ENCODE measurements at places on chromosomes 2 and 18. TPM values are rescaled to one million over a fixed set of nuclear protein-coding genes. Genes with fewer than 3 reads are reported as not detected.

The LHCGR gene
- total RNA-seq = not detected

The ERFE gene
- total RNA-seq = 3.3 TPM

DNA sequence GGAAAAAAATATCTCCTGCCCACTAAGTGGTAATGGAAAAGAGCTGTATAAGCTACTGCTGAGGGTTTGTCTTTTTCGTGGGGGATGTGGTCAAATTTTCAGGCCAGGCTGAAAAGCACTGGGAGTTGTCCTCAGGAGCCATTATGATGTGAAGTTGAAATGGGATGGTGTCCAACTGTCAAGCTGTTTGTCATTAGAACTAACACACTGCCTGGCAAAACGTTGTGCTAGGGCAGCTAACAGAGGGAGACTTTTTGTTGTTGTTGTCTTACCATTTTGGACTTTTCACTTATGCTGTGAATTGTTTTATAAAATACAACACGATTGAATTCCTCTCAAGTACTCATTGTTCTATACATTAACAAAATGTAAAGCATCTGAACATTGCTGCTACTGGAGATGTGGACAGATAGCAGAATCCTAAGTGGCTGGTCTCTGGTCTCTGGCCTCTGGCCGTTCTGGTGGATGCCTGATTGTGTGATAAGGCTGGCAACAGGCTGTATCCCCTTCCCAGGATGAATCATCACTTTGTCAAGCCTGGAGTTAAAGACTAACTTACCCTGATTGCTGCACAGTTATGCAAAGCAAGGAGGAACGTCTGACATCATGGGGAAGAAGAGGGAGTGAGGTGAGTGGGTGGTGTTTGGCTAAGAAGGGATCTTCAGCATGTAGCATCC lies 2.3 kb downstream of the MYO1B start:
- no peaks in the 10 kb centered on the region for H3K36me3 ChIP-seq
- peak; percentile 71 for DNase-seq
- peaks cover 23% of the 10 kb centered on the region for H3K4me1 ChIP-seq

DNA sequence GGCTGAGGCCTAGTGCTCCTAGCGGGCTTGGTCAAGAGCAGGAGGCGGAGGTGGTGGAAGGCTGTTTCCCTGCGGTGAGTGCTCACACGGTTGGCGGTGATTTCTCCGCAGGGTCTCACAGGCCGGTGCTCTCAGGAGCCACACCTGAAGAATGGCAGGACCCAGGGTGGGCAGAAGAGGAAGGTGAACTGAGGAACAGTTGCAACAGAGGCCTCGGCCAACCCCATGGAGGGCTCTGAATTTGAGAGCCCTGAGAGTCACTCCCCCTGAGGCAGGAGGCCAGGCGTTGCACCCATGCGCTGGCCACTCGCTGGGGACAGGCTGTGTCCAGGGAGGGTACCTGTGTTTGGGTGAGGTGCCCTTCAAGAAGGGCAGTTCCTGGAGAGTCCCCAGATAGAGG lies 35.3 kb upstream of the ZNF516 start:
- no peaks in the 10 kb centered on the region for H3K36me3 ChIP-seq
- H3K27me3 ChIP-seq = no peaks in the 10 kb centered on the region
- no peak overlapping the region for H3K27ac ChIP-seq
- no peak overlapping the region for H3K4me3 ChIP-seq

DNA sequence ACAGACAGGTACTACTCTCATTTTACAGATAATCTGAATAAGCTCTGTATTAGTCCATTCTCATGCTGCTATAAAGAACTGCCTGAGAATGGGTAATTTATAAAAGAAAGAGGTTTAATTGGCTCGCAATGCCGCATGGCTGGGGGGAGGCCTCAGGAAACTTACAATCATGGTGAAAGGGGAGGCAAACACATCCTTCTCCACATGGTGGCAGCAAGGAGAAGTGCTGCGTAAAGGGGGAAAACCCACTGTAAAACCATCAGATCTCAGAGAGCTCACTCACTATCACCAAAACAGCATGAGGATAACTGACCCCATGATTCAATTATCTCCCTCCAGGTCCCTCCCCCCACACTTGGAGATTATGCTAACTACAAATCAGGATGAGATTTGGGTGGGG lies 254.4 kb downstream of the KCNE4 start:
- H3K27ac ChIP-seq = no peak overlapping the region
- H3K4me3 ChIP-seq = no peak overlapping the region
- no peaks in the 10 kb centered on the region for H3K27me3 ChIP-seq
- H3K4me1 ChIP-seq = no peaks in the 10 kb centered on the region
- H3K36me3 ChIP-seq = no peaks in the 10 kb centered on the region

GRCh38 chr2:190493095-190493494 lies 41.4 kb downstream of the NEMP2 start:
- no peaks in the 10 kb centered on the region for H3K27me3 ChIP-seq
- H3K4me3 ChIP-seq = no peak overlapping the region
- no peaks in the 10 kb centered on the region for H3K4me1 ChIP-seq
- no peak for DNase-seq
- peaks cover 28% of the 10 kb centered on the region for H3K36me3 ChIP-seq
- no peak overlapping the region for H3K27ac ChIP-seq

- H3K27me3 ChIP-seq = no peaks in the 10 kb centered on the region
- peak overlapping the region; percentile 24 for H3K27ac ChIP-seq
- H3K4me3 ChIP-seq = no peak overlapping the region
These were observed 107.5 kb downstream of the FAM210A start for GRCh38 chr18:13618760-13619438.

- no peaks in the 10 kb centered on the region for H3K36me3 ChIP-seq
- H3K27me3 ChIP-seq = no peaks in the 10 kb centered on the region
- DNase-seq = no peak
- H3K4me1 ChIP-seq = no peaks in the 10 kb centered on the region
- H3K4me3 ChIP-seq = no peak overlapping the region
- H3K27ac ChIP-seq = no peak overlapping the region
These were observed 47.5 kb upstream of the ACSL3 start for GRCh38 chr2:222813177-222813843.

- DNase-seq = no peak
- peaks cover 18% of the 10 kb centered on the region for H3K4me1 ChIP-seq
- no peaks in the 10 kb centered on the region for H3K27me3 ChIP-seq
- H3K4me3 ChIP-seq = no peak overlapping the region
These were observed 1.2 kb upstream of the CNNM4 start for GRCh38 chr2:96759548-96759947.

DNA sequence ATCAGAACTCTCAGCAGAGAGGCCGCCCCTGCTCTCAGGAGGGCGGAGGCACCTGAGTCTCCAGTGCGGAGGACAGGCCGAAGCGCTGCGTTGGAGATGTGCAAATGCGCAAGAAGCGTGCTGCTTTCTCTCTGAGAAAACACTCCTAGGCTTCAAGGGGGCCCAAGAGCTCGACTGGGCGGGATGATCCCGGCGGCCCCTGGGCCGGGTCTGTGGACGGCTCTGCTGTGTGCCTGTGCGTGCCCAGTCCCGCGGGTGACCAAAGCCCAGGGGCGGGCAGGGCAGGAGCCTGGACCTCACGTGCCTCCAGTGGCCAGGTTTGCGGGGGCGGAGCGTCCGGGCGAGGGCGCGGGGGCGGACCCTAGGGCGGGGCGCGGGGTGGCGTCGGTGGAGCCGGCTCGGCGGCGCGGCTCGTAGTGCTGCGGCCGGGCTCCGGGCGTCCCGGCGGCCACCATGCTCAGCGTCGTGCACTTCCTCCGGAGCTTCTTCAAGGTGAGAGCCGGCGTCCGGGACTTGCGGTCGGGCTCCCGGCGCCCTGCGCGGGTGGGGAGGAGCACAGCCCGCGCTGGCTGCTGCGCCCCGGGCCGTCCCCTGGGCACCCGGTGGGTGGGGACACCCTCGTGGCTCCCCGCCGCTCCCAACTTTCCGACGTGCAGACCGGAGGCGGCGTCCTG lies at the start of gene ARHGEF4:
ARHGEF4 (plus strand) TSS at position 414 of the 674 bp plus-strand sequence; CDS start at position 454, 40 bp downstream.
- peaks cover 6% of the 10 kb centered on the region for H3K27me3 ChIP-seq
- peak within 1 kb of the TSS; percentile 60 for H3K4me3 ChIP-seq
- no peak within 1 kb of the TSS for H3K27ac ChIP-seq

- no peak overlapping the region for H3K27ac ChIP-seq
- H3K4me3 ChIP-seq = no peak overlapping the region
- H3K27me3 ChIP-seq = no peaks in the 10 kb centered on the region
- DNase-seq = no peak
- H3K36me3 ChIP-seq = no peaks in the 10 kb centered on the region
These were observed 215.8 kb upstream of the TRIB2 start for GRCh38 chr2:12500899-12501298.

DNA sequence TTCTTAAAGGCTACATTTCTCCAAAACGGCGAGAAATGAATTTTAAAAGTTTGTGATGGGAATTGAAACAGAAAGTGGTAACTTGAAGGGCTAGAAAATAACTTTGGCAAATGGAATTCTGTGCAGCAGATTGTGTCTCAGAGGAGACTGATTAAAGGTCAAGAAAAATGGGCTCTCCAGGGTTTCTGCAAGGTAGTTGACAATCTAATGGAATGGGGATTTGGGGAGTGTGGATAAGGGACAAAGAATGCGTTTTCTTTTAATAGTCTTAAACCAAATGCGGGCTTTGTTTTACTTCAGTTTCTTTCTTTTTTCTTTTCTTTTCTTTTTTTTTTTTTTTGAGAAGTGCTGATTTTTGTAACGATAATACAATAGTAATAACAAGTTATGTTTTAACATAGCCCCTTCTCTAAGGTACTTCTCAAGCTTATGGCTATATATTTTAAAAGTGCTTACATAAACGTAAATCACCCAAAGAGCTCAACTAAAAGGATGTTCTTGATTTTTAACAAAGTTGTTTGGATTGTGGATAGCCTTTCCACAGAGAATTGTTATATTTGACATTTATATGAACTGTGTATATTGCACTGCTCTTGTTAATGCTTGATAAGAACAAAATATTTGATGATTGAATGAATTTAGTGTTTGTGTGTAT lies 36.6 kb downstream of the CAMKMT start:
- no peak for DNase-seq
- no peak overlapping the region for H3K27ac ChIP-seq
- H3K27me3 ChIP-seq = no peaks in the 10 kb centered on the region
- no peaks in the 10 kb centered on the region for H3K36me3 ChIP-seq
- H3K4me1 ChIP-seq = no peaks in the 10 kb centered on the region
- H3K4me3 ChIP-seq = peak overlapping the region; percentile 43

DNA sequence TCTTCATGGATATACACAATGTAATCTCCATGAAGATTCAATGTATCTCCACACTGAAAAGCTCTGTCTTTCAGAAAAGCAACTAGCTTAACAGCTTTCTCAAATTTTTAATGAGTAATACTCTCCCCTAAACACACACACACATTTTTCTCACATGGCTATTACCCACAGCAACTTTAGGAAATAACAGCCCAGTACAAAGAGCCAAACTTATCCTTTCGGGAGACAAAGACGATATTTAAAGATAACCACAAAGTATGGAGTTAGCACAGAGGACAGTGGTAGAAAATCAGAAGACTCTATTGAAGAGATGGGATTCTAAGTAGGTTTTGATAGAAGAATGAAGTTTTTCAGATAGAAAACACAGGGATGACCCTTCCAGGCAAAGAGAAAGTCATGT lies 394.9 kb upstream of the TRIB2 start:
- peak overlapping the region; percentile 87 for H3K27ac ChIP-seq
- no peaks in the 10 kb centered on the region for H3K36me3 ChIP-seq
- peaks cover 3% of the 10 kb centered on the region for H3K4me1 ChIP-seq
- H3K4me3 ChIP-seq = no peak overlapping the region
- no peak for DNase-seq

GRCh38 chr18:23077493-23078256 lies 57.6 kb upstream of the CABLES1 start:
- no peak for DNase-seq
- no peaks in the 10 kb centered on the region for H3K4me1 ChIP-seq
- no peaks in the 10 kb centered on the region for H3K36me3 ChIP-seq
- H3K27ac ChIP-seq = no peak overlapping the region
- no peaks in the 10 kb centered on the region for H3K27me3 ChIP-seq

- no peaks in the 10 kb centered on the region for H3K4me1 ChIP-seq
- H3K4me3 ChIP-seq = no peak overlapping the region
- H3K36me3 ChIP-seq = no peaks in the 10 kb centered on the region
- H3K27me3 ChIP-seq = no peaks in the 10 kb centered on the region
- DNase-seq = no peak
These were observed 194.3 kb downstream of the RTP5 start for GRCh38 chr2:242063850-242064249.

- no peaks in the 10 kb centered on the region for H3K36me3 ChIP-seq
- no peak overlapping the region for H3K27ac ChIP-seq
- H3K4me1 ChIP-seq = no peaks in the 10 kb centered on the region
- H3K4me3 ChIP-seq = no peak overlapping the region
These were observed 143.0 kb downstream of the ZEB2 start for GRCh38 chr2:144376926-144377325.

- H3K4me1 ChIP-seq = no peaks in the 10 kb centered on the region
- peak; percentile 48 for DNase-seq
- no peak overlapping the region for H3K27ac ChIP-seq
- peaks cover 69% of the 10 kb centered on the region for H3K36me3 ChIP-seq
- H3K27me3 ChIP-seq = no peaks in the 10 kb centered on the region
These were observed 53.1 kb upstream of the KCNG2 start for GRCh38 chr18:79744625-79745024.

GRCh38 chr2:144364944-144365738 lies 154.8 kb downstream of the ZEB2 start:
- no peaks in the 10 kb centered on the region for H3K4me1 ChIP-seq
- no peaks in the 10 kb centered on the region for H3K27me3 ChIP-seq
- DNase-seq = no peak
- no peak overlapping the region for H3K4me3 ChIP-seq

GRCh38 chr2:39158351-39158750 lies 37.5 kb upstream of the SOS1 start:
- no peak for DNase-seq
- no peaks in the 10 kb centered on the region for H3K27me3 ChIP-seq
- H3K36me3 ChIP-seq = no peaks in the 10 kb centered on the region
- peaks cover 30% of the 10 kb centered on the region for H3K4me1 ChIP-seq

DNA sequence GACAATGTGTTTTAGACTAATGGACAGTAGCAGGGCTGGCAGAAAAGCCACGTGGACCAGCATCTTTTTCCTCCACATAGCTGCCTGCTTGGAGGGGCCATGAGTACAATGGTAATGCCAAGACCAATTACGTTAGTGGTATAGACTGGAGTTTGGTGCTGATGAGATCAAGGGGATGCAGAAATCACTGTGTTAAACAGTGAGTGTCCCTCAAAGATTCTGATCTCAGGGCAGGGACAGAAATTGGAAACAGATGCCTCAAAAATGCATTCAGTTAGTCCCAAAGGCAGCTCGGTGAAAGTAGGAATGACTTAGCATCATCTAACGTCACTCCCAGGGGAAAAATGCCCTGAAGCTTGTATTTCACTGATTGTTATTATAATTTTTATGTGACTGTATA lies 72.4 kb downstream of the SLC16A14 start:
- H3K4me3 ChIP-seq = no peak overlapping the region
- no peak for DNase-seq
- H3K36me3 ChIP-seq = no peaks in the 10 kb centered on the region
- no peaks in the 10 kb centered on the region for H3K27me3 ChIP-seq
- no peaks in the 10 kb centered on the region for H3K4me1 ChIP-seq

GRCh38 chr2:50225021-50225928 lies 806.7 kb downstream of the NRXN1 start:
- H3K27ac ChIP-seq = no peak overlapping the region
- no peaks in the 10 kb centered on the region for H3K36me3 ChIP-seq
- H3K4me1 ChIP-seq = no peaks in the 10 kb centered on the region

- peaks cover 27% of the 10 kb centered on the region for H3K4me1 ChIP-seq
- H3K36me3 ChIP-seq = no peaks in the 10 kb centered on the region
- peak overlapping the region; percentile 5 for H3K4me3 ChIP-seq
These were observed 56.6 kb downstream of the RPL37A start for GRCh38 chr2:216555274-216555673.
